ENCODE measurements at places on chromosomes 13 and 19. TPM values are rescaled to one million over a fixed set of nuclear protein-coding genes. Genes with fewer than 3 reads are reported as not detected.

WDR88 gene
- total RNA-seq = not detected

ZNF266 gene
- total RNA-seq = 13.2 TPM

C19orf85 gene
- total RNA-seq = not detected

ZNF813 gene
- 3.6 TPM for total RNA-seq

ADAMTS10 gene
- total RNA-seq = 2.4 TPM

CNFN gene
- not detected for total RNA-seq

DMKN gene
- total RNA-seq = not detected

SIGLEC8 gene
- not detected for total RNA-seq

RDH8 gene
- not detected for total RNA-seq

GET3 gene
- total RNA-seq = 70.3 TPM

ZNF345 gene
- total RNA-seq = 3.2 TPM

ZNF429 gene
- total RNA-seq = 1.7 TPM

PMIS2 gene
- not detected for total RNA-seq

LGALS14 gene
- not detected for total RNA-seq

NCAN gene
- not detected for total RNA-seq

FGF14 gene
- under 0.01 TPM for total RNA-seq

ETV2 gene
- total RNA-seq = 0.14 TPM

DHDH gene
- total RNA-seq = not detected

CGB5 gene
- 0.22 TPM for total RNA-seq

CLC gene
- total RNA-seq = not detected

ADGRE2 gene
- total RNA-seq = not detected

BORA gene
- 26.2 TPM for total RNA-seq

TPTE2 gene
- total RNA-seq = not detected

ZNF222 gene
- total RNA-seq = 2.7 TPM

MATK gene
- 0.29 TPM for total RNA-seq

CYP4F8 gene
- not detected for total RNA-seq

KANK2 gene
- total RNA-seq = 53.1 TPM

WDR87 gene
- not detected for total RNA-seq

GZMM gene
- not detected for total RNA-seq

SIGLECL1 gene
- not detected for total RNA-seq

OR7C2 gene
- not detected for total RNA-seq

NMRK2 gene
- not detected for total RNA-seq

HSPB6 gene
- total RNA-seq = 0.65 TPM

THSD1 gene
- total RNA-seq = 41.3 TPM

MAP4K1 gene
- 0.53 TPM for total RNA-seq

POLR1D gene
- total RNA-seq = 151 TPM

ZNF850 gene
- total RNA-seq = 4.7 TPM

SLAIN1 gene
- total RNA-seq = 4.0 TPM

GPR180 gene
- total RNA-seq = 17.6 TPM

CAPN12 gene
- total RNA-seq = 0.29 TPM

LRRC25 gene
- total RNA-seq = not detected

GAS6 gene
- total RNA-seq = 25.3 TPM

DBP gene
- total RNA-seq = 1.3 TPM

CACNA1A gene
- 0.14 TPM for total RNA-seq

IL17D gene
- 2.0 TPM for total RNA-seq

HIF3A gene
- total RNA-seq = 9.0 TPM

NTF4 gene
- not detected for total RNA-seq

SRRM5 gene
- total RNA-seq = 0.27 TPM

BRSK1 gene
- total RNA-seq = not detected

KIR2DL1 gene
- total RNA-seq = not detected

FOXA3 gene
- not detected for total RNA-seq

Measured in thoracic aorta endothelial cell (primary cell).